ENCODE measurements at places on chromosomes 4 and X. TPM values are rescaled to one million over a fixed set of nuclear protein-coding genes. Genes with fewer than 3 reads are reported as not detected.

GRCh38 chr4:146525754-146526153 lies 4.0 kb upstream of the SLC10A7 start:
- no peak for DNase-seq

TEX13B gene
- not detected for total RNA-seq

DNA sequence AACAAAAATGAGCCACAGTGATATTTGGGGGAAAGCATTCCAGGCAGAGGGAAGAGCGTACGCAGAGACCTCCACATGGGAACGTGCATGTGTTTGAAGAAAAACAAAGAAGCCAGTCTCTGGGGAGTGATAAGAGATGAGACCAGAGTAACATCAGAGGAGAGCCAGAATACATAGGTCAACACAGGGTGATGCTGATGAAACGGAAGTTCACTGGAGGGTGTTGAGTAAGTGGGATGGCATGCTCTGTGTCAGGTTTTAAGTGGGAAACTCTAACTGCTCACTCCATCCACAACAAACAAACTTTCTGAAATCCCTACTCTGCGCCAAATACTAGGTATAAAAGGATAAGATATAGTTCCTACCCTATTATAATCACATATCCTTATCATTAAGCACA lies 110.0 kb downstream of the ARHGAP6 start:
- no peak for DNase-seq

ZBTB33 gene
- 16.2 TPM for total RNA-seq

DNA sequence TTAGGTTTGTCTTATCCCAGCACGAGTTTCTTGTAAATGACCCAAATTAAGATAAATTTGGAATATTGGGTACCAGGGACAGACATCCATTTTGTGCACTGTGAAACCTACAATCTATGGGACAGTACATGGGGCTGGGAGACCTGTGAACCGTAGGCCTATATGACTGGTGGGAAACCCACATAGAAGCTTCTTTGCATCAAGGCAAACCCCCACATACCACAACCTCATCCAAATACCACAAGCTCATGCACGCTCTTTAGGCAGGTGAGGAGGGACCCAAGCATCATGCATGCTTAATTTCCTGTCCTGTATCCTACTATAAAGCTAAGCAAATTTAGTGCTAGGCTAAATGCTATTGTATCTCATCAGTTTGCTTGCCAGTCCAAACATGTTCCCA lies 47.8 kb downstream of the NIPAL1 start:
- DNase-seq, result no peak

- DNase-seq, result no peak
These were observed 105.5 kb upstream of the NEIL3 start for GRCh38 chr4:177204126-177204525.

EGFL6 gene
- not detected for total RNA-seq

DNA sequence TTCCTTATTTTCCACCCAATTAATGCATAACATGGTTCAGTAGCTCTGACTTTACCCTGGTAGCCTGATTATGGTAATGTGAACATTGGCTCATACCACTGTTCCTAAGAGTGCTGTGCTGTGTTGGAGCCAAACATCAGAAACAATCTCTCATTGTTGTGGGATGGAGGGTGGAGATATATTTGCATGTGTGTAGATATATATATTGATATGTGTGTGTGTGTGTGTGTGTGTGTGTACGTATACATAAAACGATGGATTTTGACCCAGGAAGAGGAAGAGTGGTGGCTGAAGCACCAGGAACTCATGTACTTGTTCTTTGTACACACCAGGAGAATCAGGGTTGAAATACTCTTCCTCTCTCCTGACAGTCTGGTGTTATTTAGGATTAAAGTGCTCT lies 247.7 kb downstream of the IL15 start:
- DNase-seq, result no peak
